ENCODE measurements at places on chromosomes 7 and 10.
A peak's percentile ranks its signal among the peaks of the same experiment; 100 is the strongest.

DNA sequence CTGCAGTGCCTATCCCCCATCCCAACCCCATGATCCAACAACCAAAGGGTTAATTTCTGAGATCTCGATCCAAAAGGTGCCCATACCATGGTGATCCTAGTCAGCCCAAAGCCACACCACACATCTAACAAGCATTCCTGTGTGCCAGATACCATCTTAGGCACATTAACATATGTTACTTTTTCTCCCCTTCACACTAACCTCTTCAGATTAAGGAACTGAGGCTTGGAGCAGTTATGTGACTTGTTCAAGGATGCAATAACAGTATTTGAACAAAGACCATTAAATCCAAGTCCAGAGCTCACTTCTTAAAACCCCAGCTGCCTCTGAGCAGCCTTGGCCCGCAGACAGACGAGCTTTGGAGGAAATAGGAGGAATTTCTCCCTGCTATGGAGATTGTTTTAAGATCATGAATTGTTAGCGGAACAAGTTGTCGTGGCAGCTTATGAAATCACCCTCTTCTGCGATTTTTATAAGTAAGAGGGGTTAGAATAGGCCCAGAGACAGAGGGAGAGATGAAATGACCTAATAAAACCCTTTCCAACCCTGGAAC is 327.2 kb downstream of the KCNMA1 start:
- DNase-seq: no peak

DNA sequence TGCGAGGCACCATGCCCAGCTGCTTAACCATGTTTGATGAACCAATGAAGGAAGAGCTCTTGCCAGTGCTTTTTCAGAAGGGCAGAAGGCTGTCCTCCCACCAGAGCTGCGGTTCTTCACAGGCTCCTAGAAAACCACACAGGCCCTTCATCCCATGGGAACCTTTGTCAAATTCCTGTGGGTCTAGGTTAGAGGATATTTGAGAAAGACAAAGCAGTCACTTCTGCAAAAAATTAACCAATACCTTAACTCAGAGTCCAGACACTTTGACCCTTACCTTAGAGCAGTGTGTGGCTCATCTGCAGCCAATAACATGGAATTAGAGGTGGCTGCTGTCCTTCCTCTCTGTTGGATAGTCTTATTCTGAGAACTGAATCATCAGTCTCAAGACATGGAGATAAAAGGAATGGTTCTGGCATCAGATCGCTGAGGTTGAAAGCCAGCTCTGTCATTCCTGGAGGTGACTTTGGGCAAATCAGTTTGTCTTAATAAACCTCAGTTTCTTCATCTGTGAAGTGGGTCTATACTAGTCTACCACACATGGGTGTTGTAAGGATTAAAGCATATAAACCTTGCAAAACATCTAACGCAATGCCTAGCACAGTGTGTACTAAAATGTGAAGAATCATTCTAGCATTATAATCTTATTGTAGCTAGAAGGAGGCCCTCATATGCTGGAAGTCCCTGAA is 65.1 kb upstream of the PIP4K2A start:
- no peak for DNase-seq

DNA sequence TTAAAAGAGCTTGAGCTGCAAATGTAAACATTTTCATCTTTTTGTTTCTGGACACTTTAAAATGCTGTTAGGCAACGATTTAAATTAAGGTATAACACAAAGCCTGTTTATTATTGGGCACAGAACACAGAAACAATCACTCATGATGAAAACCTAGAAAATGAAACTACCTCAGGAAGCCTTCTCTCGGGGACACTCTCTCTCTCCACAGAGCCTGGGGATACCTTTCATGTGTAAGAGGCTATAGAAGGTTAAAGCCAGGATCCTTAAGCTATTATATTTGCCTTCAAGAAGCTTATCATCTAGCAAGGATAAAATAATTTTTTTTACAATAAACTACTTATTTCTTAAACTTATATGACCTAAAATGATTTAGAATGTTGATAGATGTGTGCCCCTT is 194.1 kb downstream of the SKAP2 start:
- no peak for DNase-seq

- DNase-seq: peak; percentile 21
Observed at GRCh38 chr7:7103343-7104313, 78.7 kb upstream of the C1GALT1 start.

- DNase-seq: no peak
Observed at GRCh38 chr7:41834805-41835694, 132.2 kb upstream of the INHBA start.

DNA sequence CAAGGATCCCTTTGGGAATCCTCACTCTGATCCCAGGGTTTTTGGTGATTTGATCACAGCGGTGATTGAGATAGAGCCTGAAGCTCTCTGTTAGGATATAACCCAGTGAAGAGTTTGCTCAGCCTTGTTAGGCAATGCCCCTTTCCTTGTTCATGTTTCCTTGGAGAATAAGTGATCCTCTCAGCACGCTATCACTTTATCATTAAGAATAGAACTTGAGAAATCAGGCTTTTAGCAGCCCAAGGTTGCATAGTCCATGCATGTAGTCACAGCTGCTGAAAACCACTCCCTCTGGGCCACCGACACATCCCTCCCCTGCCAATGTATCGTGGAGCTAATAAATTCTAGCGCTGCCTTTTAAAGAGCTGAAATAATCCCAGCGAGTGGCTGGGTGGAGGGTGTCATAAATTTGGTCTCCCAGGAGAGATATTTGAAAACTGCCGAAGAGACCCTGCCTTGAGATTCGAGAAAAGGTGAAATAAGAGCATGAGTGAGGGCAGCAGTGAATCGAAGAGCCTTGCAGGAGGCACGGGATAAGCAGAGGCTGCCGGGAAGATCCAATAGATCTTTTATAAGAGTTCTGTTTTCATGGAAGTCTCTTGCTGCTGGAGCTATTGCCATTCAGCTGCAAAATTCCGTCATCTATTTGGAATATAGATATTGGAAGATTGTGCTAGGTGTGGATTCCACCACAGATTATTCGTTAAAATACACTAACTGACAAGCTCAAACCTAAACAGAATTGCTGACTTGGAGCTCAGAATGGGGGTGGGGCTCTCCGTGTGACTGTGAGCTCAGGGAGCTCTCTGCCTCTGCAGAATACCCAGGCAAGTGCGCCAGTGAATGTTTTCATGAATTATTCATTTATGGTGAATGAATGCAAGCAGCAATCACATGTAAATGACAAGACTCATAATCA is 249.8 kb downstream of the TRIL start:
- DNase-seq: peak; percentile 68

- DNase-seq: no peak
Observed at GRCh38 chr10:98917828-98918227, 317.8 kb downstream of the HPSE2 start.

DNA sequence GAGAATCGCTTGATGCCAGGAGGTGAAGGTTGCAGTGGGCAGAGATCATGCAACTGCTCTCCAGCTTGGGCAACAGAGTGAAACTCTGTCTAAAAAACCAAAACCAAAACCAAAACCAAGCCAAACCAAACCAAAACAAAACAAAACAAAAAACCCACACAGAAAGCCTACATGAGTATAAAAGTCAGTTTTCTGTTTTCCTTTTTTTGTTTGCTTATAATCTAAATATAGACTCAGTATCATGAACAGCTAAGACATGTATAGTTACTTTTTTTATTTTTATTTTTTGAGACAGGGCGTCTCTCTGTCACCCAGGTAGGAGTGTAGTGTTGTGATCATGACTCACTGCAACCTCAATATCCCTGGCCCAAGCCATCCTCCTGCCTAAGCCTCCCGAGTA is 16.8 kb upstream of the MTPN start:
- DNase-seq: no peak

GRCh38 chr10:1968257-1969033 is 231.1 kb upstream of the ADARB2 start:
- DNase-seq: no peak

GRCh38 chr7:39249635-39250152 is 272.0 kb downstream of the POU6F2 start:
- DNase-seq: no peak

DNA sequence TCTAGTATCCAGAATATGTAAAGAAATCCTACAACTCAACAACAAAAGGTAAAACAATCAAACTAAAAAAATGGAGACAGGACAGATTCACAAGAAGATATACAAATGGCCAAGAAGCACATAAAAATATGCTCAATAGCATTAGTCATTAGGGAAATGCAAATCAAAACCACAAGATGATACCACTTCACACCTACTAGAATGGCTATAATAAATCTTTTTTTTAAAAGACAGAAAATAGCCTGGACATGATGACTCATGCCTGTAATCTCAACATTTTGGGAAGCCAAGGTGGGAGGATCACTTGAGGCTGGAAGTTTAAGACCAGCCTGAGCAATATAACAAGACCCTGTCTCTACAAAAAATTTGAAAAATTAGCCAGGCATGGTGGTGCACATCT is 27.9 kb upstream of the CHCHD3 start:
- DNase-seq: no peak

DNA sequence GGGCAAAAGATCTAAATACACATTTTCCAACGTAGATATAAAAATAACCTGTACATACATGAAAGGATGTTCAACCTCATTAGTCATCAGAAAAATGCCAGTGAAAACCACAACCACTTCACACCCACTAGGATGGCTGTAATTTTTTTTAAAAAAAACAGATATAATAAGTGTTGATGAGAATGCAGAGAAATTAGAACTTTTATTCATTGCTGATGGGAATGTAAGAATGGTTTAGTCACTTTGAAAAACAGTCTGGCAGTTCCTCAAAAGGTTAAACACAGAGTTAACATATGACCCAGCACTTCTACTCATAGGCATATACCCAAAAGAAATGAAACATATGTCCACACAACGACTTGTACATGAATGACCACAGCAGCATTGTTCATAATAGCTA is 32.3 kb upstream of the PRKCQ start:
- DNase-seq: no peak

GRCh38 chr7:50305583-50306493 is 1.3 kb downstream of the IKZF1 start:
- DNase-seq: no peak

DNA sequence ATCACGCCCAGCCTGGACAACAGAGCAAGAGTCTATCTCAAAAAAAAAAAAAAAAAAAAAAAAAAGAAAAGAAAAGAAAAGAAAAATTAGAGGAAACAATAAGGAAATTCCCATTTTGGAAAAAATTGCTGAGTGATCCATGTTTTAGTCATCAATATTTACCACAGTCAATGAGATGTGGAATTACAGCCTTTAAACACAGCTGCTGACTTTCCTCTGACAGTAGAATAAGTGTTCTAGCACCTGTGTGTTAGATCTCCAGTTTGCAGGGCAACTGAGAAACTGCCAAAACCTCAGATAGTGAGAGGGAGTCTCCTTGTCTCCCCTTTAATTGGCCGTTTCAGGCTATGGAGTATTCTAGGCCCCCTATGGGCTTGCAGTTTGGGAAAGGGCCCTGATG is 520.1 kb downstream of the KCNMA1 start:
- no peak for DNase-seq

- no peak for DNase-seq
Observed at GRCh38 chr7:2542011-2542915, 13.1 kb downstream of the BRAT1 start.

- no peak for DNase-seq
Observed at GRCh38 chr10:122044045-122044661, 55.2 kb downstream of the TACC2 start.

- peak; percentile 60 for DNase-seq
Observed at GRCh38 chr7:43781726-43782607, 23.5 kb downstream of the BLVRA start.

All from GM04503 (cell line).